ENCODE measurements at places on chromosomes 12 and 14.

- no peak for DNase-seq
Observed at GRCh38 chr12:129870796-129871195, 33.0 kb downstream of the TMEM132D start.

DNA sequence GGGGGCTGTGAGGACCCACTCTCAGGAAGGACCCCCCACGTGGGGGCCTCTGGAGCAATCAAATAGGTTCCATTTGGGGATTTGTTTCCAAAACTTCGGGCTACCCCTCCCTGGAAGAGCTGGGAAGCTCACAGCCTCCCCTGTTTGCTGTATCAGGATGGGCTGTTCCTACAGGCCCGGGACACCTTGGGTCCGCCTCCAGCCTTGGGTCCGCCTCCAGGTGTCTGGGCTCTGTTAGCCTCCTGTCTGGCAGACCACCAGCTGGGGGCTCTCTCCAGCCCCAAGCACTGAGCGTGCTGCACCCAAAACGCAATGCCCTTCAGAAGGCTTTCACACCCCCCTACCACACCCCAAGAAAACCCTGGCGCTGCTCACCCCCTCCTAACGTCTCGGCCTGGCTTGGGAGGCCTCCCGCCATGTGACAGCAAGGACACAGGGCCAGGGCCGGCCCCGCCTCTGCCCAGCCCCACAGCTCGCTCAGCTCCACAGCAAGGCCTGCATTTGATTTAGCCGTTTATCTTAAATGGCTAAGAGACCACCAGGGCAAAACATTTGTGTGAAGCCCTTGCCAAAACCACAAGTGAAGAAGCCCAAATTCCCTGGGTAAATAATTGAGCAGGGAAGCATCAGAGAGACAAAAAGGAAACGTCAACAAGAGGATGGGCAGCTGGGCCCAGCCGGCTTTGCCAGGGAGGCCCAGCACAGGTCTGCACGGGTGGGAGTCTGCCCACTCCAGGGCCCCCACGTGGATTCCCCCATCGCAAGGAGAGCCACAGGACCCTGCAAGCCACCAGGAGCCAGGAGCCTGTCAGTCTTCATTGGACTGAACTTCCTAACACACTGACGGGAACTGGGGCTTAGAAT is 39.9 kb downstream of the BCL11B start:
- no peak for DNase-seq

GRCh38 chr12:116346741-116347140 is 69.2 kb upstream of the MED13L start:
- no peak for DNase-seq

DNA sequence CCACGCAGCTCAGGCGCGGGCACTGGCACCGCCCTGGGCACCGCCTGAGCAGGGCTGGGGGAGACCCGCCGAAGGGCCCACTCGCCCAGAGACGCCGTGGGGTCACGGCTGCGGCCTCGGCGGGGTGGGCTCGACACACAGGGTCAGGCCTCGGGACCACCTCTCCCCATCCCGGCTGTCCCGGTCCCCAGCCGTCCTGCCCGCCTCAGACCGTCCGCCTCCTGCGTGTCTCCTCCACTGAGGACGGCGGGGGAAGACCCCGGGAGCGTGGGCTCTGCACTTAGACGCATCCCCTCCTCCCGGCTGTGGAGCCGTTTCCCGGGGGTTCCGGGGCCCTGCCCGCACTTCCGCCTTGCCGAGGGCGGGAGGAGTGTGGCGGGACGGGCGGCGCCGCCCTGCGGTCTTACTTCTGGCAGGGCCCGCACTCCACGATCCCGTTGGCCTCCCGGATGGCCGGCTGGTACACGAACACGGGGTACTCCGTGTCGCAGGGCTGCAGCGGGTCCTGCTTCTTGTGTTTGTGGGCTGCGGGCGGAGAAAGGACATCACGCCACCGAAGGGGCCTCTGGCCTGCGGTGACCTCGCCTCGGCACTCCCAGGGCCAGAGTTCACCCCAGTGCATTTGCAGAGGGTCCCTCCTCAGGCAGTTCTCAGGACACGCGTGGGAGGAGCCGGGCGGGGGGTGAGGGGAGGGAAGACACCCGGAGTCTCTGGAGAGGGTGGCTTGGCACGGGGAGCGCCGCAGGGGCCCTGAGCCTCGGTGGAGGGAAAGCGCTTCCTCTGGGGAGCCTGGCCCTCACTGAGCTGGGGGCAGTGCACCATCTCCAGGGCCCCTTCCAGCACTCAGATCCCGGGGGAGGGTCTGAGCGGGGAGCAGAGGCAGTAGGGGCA is 23.1 kb upstream of the LRTM2 start:
- DNase-seq: no peak

DNA sequence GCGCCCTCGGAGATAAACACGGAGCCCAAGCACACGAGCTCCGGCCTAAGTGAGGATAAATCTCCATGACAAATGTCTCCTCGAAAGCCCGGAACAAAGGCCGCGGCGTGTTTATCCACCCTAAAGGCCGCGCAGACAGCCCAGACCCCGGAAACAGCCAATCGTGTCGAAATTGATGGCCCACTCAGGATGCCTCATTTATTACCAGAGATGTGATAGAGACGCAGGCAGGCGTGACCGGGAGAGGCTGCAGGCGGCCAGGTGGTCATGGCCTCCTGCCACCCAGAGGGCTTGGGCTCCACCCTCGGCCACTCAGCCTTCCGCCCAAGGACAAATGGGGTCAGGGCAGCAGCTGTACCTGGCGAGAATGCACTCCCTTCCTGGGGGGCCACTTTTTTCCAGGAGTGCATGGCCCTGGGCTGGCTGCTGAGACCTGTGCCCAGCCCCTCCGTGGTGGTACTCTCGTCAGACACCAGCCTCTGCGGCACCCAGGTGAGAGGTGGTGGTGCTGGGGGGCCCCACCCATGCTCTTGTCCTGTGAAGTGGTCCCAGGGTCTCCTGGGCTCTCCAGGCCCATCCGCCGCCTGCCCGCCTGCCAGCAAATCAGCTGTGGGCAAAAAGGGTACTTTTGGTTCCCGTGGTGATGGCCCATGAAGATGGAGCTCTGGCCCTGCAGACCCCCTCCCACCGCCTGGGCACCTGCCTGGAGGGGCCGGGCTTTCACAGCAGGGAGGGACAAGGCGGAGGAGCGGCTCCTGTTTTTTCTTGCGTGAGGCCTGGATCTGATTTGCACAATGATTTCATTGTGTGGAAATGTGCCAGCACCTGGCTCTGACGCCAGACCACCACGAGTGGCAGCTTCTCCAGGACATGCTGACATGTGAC is 211.5 kb upstream of the C14orf180 start:
- no peak for DNase-seq
